ENCODE measurements at places on chromosomes 12 and 14.

- DNase-seq, result peak; percentile 67
Observed at GRCh38 chr14:98906123-98906995, 365.6 kb downstream of the BCL11B start.

- peak; percentile 74 for DNase-seq
Observed at GRCh38 chr14:71371711-71372396, 464.6 kb downstream of the PCNX1 start.

DNA sequence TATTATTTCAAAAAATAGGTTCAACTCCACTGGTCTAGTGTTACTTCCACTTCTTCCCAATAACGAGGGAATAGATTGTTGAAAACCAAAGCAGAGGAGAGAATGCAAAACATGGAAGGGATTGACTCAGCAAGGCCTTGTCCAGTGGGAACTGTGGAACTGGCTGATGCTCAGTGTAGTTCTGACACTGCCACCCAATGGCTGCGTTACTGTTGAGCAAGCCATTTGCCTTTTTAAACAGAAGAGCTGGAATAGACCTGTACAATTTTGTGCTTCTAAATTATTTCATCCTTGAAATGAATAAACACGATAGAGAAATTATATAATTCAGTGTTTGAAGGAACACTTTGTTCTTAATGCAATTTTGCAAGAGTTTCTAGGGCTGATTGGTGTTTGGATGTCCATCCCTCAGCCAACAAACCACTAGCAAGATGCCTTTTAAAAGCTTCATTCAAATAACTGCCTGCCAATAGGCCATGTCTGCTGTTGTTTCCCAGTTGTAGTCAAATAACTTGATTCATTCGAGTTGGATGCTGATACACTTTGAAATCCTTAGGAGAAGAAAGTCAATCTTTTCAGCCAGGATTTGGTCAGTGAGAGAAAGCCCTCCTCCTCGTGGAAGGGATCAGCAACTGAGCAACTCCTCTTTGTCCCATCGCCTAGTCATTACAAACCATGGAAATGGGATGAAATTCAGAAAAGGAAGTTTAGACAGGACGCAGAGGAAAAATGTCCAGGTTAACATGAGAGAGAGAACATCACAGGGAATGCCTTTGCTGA, 7.3 kb upstream of the MGP start:
- no peak for DNase-seq

DNA sequence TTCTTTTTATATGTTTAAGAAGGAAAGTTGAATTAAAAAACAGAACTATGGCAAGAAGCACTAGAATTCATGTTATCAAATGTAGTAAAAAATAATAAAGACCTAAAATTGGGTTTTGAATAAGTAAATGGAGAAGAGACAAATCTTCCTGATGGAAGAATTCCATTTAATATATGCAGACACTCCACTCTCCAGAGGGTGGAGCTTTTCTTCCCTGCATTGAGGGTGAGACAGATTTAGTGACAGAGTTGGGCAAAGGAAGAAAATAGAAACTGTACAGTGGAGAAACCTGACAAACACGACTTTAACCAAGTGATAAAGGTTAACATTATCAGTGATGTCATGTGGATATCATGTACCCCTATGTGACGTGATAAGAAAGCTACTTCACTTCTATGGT, 217.6 kb downstream of the PRKD1 start:
- peak; percentile 8 for DNase-seq
